Inflammatory macrophage treated with lipopolysaccharide for 1 hour (primary cell): ENCODE measurements at places on chromosomes 16 and 17.

- DNase-seq = peak; percentile 52
These were observed 54.1 kb downstream of the VAC14 start for GRCh38 chr16:70746708-70747424.

GRCh38 chr17:47077576-47077975, 98.5 kb upstream of the RPRML start:
- no peak for DNase-seq

DNA sequence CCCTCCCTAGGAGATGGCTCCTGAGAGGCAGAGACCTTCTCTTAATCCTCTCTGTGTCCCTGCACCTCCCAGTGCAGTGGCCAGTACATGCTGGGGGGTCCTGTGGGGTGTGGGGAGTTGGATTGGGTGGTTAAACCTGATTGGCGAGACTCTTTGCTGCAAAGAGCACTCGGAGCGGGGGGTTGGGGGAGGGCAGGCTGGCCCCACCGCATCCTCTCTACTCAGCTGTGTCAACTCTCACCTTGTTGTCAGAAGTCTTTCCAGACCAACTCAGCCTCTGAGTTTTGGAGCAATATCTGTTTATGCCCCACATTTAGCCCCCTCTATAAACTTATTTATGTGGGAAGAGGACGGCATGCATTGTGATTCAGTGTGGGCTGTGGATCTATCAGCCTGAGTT, 40.0 kb downstream of the SMARCE1 start:
- no peak for DNase-seq

- no peak for DNase-seq
These were observed 336.1 kb downstream of the ZFHX3 start for GRCh38 chr16:72711823-72712222.

- no peak for DNase-seq
These were observed 4.5 kb upstream of the FOXN1 start for GRCh38 chr17:28501421-28502284.

DNA sequence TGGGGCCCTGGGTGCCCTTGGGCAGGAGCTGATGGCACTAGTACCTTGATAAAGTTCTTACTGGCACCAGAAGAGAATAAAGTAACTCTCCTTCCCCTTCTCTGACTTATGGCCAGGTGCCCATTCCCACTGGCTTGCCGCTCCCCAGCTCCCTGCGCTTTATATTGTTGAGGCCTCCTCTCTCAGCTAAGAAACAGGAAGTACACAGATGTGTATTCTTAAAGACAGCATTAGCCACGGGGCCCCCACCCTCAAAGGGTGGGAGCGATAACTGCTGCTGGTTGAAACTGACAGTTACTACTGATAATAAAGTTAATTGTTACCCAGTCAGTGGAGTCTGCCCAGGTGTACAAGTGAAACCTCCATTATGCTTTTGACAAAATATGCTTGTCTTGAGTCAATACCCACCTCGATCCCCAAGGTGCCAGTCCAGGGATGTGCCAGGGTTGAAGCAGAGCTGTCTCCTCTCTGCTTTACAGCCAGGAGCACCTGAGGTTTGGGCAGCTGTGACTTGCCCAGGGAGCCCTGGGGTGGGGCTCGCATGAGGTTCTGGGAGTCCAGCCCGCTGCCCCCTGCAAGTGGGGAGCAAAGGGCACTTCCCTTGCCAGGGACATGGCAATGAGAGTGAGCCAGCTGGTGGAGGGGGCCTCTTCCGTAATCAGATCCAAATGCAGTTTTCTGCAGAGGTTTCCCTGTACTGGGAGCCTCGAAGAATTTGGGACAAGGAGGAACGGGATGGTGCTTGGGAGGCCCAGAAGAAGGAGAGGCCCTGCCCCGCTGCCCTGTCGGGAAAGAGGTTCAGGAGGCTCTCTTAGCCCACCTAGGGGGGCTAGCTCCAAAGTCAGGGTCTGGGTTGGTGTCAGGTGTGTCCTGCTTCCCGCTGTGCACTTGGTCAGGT, 5.4 kb upstream of the CLDN9 start:
- no peak for DNase-seq

GRCh38 chr16:24652209-24652712, 77.2 kb upstream of the TNRC6A start:
- DNase-seq = no peak

- DNase-seq = no peak
These were observed 40.0 kb downstream of the CMTM4 start for GRCh38 chr16:66656547-66656946.

- no peak for DNase-seq
These were observed 31.3 kb downstream of the ARHGAP23 start for GRCh38 chr17:38459567-38459966.

DNA sequence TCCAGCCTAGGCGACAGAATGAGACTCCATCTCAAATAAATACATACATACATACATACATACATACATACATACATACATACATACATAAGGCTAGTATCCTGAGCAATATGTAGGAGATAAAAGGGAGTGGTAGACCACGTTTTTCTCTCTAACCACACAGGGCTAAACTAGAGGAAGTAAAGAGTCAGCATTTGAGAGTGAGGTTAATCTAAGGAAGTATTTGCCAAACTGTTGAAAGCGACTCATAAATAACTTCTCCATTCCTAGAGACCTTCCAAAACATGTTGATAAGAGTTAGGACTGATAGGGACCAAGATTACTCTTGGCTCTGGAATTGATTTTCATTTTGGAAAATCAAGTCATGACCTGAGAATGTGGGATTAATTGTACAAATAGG, 68.9 kb downstream of the NEUROD2 start:
- DNase-seq = peak; percentile 55

- no peak for DNase-seq
These were observed 7.4 kb downstream of the GNAO1 start for GRCh38 chr16:56198755-56199114.

- no peak for DNase-seq
These were observed 9.7 kb downstream of the C17orf78 start for GRCh38 chr17:37385474-37385990.

DNA sequence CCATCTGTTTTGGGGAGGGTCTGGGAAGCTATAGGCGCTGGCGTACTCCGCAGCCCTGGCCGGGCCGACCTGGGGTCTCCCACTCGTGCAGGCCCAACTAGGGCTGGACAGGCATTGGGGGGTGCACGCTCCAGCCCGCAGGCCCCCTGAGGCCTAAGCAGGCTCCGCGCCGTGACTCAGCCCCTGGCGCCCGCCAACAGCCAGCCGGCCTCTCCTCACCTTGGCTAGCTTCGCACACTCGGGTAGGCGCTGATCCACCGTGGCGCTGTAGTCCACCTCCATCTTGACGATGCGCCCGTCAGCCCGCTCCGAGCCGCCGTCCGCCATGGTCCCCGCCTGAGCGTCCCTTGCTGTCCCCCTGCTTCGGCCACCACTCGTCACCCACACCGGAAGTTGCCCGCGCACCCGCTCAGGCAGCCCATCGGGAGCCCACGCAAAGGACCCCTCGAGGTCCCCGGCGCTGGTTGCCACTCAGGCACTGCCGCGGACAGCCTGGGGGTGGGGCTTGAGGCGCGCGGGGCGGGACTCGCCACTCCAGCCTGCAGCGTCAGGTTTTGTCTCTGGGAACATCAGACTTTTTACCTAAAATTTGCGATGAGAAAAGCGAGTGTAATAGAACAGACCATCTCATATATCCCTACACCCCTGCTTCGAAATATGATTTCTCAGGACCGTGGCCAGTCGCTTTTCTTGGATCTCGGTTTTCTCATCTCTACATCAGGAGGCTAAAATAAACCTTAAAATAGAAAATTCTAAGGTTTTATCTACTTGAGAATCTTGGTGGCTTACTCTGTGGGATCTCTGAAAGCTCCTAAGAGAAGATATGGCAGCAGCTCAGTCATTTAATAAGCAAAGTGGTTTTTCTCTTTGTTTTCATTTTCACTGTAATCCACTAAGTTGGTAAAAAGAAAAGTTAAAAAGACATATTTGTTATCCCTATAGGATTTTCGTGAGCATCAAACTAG, at the start of gene PSMD12:
Gene PSMD12, minus strand, starts transcription at position 385 of the 965 bp plus-strand sequence. Its CDS starts 58 bp downstream, at position 327.
- DNase-seq = peak; percentile 95

- no peak for DNase-seq
These were observed 224.9 kb upstream of the FOXF1 start for GRCh38 chr16:86285421-86285820.

GRCh38 chr16:90031931-90032673, 12.8 kb upstream of the DBNDD1 start:
- DNase-seq = no peak

DNA sequence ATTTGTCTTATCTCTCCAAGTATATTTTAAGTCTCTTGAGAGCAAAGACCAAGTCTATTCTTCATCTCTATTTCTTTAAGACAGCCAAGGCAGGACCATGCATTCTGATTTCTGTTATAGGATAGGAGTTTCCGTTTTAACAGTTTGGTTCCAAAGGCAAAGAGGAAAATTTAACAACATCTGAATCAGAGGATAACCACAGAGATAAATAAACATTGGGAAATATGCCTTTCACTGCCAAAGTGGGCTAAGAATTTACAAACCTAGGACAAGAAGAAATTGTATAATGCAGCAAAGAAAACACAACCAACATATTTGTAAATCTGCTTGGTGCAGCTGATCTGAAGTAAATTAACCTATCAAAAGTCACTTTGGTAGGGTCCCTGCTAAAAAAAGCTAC, 37.7 kb downstream of the USP32 start:
- no peak for DNase-seq

DNA sequence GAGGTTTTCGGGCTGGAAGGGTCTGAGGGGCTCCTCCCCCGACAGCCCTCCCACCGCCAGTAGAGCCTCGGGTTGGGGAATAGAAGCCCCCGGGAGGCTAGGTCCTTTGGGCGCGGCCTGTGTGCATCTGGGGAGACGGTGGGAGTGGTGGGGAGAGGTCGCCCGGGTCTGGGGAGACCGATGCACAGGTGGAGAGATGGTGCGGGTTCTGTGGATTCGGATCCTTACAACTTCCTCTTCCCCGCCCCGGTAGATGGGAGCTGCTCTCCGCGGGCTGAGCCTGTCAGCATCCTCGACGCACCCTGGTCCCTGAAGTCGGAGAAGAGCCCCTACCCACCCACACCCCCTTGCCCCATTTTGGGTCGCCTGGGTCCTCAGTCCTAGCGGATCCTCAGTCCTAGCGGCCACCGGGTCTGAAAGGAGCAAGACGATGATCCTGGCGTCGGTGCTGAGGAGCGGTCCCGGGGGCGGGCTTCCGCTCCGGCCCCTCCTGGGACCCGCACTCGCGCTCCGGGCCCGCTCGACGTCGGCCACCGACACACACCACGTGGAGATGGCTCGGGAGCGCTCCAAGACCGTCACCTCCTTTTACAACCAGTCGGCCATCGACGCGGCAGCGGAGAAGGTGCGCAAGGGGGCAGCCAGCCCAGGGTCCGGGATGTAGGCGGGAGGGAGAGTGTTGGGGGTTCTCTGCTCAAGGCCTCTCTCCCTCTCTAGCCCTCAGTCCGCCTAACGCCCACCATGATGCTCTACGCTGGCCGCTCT, 790 bp downstream of the BCKDK start:
- DNase-seq = no peak

DNA sequence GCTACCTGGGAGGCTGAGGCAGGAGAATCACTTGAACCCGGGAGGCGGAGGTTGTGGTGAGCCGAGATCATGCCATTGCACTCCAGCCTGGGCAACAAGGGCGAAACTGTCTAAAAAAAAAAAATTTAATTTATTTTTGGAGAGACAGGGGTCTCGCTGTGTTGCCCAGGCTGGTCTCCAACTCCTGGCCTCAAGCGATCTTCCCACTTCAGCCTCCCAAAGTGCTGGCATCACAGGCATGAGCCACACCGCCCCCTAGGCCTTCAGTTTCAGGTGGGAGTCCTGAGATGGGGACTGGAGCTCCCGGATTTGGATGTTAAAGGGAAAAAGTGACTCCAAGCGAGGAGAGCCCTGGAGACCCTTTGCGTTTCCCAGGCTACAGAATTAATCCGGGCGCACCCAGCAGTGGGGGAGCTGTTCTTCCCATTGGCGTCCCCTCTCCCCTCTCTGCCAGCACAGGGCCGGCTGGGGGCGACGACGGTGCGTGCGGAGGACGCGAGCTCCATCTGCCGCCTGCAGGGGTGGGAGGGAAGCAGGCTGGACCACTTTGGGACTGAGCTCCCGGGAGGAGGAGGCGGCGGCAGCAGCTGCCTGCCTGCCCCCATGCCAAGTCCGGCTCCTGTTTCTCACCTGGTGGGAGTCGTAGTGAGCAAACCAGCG, 49.3 kb upstream of the USP7 start:
- no peak for DNase-seq

- DNase-seq = no peak
These were observed 567 bp downstream of the TMEM97 start for GRCh38 chr17:28319598-28319935.

- DNase-seq = no peak
These were observed 8.6 kb downstream of the RIPOR1 start for GRCh38 chr16:67537270-67537635.

DNA sequence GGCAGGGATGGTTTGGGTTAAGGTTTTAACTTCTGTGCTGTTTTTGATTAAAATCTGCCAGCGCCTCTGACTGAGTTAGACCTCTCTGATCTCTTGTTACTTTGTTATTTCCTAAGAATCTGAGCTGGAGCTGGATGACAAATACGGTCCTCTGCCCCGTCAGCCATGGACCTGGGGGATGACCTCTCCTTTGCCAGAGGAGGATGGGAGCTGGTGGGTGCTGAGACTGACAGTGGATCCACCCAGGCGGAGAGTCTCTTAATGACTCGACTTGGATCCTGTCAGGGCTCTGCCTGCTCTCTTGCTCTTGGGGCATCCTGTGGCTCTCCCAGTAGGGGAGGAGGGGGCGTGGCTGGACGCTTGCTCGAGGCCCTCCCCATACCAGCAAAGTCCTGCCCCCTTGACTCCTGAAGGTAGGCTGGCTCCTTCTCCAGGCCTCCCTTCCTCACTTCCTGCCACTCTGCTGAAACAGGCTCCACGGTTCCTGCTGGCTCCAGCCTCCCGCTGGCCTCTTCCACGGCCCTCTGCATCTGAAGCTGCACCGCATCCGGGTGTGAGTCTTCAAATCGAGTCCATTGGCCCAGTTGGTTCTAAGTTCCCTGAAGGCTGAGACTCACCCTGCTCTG, 24.8 kb upstream of the MAP3K14 start:
- no peak for DNase-seq

DNA sequence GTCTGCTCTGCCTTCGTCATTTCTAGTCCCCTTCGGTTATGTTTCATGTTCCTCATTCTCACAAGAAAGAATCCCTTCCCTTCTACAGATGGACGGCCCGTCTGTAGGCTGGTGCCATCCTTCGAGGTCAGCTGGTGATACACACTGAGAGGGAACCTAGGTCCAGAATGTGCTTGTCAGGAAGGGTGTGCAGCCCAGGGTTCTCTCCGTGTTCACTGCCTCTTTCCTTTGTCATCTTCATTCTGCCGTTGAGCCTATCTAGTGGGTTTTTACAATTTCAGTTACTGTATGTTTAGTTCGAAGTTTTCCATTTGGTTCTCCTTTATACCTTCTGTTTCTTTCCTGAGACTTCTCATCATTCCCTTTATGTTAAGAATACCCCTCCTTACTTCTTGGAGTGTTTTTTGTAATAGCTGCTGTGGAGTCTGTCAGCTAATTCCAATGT, 18.9 kb downstream of the KIAA0513 start:
- DNase-seq = peak; percentile 75

DNA sequence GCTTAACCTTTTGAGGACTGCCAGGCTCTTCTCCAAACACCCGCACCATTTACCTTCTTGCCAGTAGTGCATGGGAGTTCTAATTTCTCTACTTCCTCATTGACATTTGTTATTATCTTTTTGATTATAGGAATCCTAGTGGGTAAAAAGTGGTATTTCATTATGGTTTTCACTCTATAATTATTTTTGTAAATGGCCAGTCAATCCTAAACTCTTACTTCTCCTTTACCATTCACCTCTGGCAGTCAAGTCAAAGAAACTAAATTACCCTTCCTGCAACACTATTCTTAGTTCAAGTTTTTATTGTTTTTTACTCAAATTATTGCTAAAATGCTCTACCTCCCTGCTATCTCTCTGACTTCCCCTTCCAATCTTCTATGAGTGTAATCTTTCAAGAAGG, 29.8 kb upstream of the ANKFY1 start:
- DNase-seq = no peak
